ENCODE measurements at places on chromosomes 7 and 10.

GRCh38 chr7:145916776-145917175, 199.8 kb upstream of the CNTNAP2 start:
- DNase-seq = no peak

DNA sequence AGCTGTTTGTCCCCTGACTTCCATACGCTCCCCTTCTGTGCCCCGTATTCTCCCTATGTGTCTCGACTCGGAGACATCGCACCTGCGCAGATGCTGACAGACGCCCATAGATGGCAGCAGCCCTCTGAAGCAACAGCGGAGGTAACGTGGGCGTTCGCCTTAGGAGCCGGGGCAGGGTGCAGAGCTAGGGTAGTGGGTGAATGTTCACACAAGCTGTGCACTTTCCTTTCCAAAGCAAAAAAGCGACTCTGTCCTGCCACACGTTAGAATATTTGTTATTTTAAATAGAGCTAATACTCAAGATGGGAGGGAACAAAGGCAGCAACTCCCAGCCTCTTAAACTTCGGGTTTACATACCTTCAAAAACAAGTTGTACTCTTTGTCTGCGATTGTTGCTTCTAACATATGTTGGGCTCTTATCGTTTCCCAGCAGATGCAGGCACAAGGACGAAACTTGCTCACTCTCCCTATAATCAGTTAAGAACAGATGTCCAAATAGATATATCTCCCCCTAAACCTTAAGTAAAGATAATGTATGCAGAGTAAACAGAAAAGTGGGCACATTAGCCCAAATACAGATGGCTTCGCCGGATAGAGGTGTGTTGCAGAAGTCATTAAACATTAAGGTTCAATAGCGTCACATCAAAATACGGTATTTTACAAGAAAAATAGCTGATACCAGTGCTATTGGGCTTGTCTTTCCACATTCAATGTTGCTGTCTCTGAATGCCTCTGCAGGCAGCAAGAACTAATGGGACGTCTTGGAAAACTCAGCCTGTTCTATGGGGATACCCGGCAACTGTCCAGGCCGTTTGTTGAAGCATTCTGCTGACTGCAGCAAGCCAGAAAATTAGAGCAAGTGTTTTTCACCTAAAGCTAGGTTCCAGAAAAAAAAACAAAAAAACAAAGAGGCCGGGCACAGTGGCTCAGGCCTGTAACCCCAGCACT, 340.3 kb upstream of the PRKCQ start:
- peak; percentile 58 for DNase-seq

- no peak for DNase-seq
These were observed 21.4 kb downstream of the TMEM196 start for GRCh38 chr7:19752020-19752419.

GRCh38 chr10:71250842-71251241, 38.5 kb downstream of the UNC5B start:
- no peak for DNase-seq

GRCh38 chr10:45253183-45253914, 62.1 kb downstream of the OR13A1 start:
- no peak for DNase-seq

GRCh38 chr7:153002115-153002514, 242.6 kb downstream of the ACTR3B start:
- no peak for DNase-seq

DNA sequence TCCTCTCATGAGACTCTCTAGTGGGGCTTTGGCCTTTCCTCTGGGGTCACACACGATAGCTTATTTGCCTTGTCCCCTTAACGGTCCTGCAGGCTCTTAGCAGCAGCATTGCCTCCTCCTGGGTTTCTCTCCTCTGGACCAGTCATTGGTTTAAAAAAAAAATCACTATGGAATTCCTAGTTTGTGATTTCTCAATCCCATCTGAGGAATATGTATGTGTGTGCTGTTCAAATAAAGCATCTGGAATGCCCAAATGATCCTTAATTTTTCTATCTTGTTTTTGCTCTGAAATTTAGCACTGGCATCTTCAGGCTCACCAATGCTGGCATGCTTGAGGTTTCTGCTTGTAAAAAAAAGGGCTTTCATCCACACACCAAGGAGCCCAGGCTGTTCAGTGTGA, 30.5 kb downstream of the ACTA2 start:
- no peak for DNase-seq

GRCh38 chr7:120526902-120527509, 254.0 kb downstream of the KCND2 start:
- no peak for DNase-seq

- no peak for DNase-seq
These were observed 104.7 kb downstream of the FGFR2 start for GRCh38 chr10:121493521-121493920.

DNA sequence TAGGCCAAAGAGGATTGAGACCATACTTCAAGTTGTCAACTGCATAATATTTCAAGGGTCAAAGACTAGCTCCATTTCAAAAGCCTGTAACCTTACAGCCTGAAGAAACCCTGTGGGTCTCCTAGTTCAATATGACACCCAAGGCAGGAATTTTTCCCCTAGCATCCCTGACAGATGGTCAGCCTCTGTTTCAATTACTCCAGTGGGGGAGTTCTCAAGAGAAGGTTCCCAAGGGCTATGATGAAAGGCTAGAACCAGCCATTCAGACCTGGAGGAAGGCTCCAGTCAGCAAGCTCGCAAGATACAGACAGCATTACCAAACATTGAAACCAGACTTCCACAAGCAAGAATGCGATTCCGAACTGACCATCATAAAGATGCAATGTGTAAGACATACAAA, 1.6 kb downstream of the HTR7 start:
- DNase-seq = no peak

GRCh38 chr10:112750427-112751167, 199.4 kb upstream of the TCF7L2 start:
- DNase-seq = no peak

DNA sequence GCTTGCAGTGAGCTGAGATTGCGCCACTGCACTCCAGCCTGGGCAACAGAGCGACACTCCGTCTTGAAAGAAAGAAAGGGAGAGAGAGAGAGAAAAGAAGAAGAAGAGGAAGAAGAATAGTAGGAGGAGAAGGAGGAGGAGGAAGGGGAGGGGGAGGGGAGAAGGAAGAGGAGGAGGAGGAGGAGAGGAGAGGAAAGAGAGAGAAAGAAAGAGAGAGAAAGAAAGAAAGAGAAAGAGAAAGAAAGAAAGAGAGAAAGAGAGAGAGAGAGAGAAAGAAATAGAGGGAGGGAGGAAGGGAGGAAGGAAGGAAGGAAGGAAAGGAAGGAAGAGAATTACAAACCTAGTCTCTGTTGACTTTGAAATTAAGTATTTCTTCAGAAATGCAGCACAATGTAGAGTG, 7.8 kb upstream of the SRPK2 start:
- no peak for DNase-seq

GRCh38 chr7:64875258-64875657, 27.8 kb upstream of the ZNF273 start:
- no peak for DNase-seq

DNA sequence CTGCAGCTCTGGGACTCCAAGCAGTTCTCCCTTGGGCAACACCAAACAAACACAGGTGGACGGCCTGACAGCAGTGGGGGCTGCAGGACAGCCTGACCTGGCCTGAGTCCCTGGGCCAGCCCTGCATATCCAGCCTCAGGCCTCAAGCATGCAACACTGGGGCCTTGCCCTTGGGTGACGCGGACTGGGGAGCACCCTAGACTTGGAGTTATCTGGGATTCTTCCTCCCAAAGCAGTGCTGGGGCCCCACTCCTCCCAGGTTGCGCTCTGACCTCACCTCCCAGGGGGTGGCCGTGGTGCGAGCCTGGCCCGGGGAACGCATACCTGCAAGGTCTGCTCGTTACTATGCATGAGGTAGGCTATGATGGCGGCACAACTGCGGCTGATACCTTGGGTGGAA, 6.2 kb upstream of the TMEM120A start:
- DNase-seq = no peak

DNA sequence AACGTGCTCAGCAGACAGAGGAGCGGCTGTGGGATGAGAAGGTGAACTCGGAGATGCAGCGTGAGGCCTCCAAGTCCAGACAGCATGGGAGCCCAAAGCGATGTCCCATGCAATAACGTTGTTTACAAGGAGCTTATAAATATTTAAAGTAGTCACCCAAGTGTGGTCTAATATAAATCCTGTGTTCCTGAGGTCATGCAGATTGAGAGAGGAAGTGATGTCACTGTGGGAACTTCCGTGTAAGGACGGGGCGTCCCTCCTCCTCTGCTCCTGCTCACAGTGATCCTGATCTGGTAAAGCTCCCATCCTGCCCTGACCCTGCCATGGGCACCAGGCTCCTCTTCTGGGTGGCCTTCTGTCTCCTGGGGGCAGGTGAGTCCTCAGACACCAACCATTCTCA, 94.7 kb upstream of the PRSS58 start:
- no peak for DNase-seq

GRCh38 chr10:76309741-76310587, 878.5 kb downstream of the LRMDA start:
- DNase-seq = no peak

GRCh38 chr10:70990681-70991080, 102.3 kb upstream of the PCBD1 start:
- no peak for DNase-seq

GRCh38 chr7:123230603-123231002, 30.8 kb upstream of the SLC13A1 start:
- no peak for DNase-seq

DNA sequence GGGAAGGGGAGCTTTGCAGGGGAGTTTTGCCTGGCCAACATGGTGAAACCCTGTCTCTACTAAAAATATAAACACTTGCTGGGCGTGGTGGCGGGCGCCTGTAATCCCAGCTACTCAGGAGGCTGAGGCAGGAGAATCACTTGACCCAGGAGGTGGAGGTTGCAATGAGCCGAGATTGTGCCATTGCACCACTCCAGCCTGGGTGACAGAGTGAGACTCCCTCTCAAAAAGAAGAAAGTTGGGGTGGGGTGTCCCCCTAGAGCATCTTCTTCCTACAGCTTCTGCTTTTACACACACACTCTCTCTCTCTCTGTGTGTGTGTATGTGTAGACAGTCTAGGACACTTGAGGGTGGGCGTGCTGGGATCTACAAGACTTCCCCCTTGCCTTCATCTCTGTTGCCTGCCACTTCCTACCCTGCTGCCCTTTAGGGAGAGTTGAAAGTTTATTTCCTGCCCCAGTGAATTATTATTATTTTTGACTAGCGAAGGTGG, 21.7 kb downstream of the PLAU start:
- DNase-seq = no peak

DNA sequence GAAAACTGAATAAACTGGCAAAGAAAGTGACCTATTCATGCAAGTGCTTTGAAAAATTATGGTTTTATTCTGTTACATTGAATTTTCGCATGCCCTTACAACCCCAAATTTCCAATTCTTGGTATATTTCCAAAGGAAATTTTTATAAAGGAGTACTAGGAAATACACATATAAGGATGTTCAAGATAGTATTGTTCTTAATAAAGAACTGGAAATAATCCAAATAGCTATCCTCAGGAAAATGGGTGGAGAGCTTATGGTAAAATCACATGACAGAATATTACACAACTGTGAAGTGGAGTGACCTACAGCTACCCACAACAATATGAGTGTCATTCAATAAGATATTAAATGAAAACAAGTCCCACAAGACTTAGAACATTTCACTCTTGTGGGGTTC, 138.9 kb upstream of the BMPER start:
- no peak for DNase-seq

GRCh38 chr7:81410471-81411117, 359.3 kb downstream of the HGF start:
- no peak for DNase-seq

GRCh38 chr10:89090756-89091445, 100.3 kb downstream of the FAS start:
- DNase-seq = no peak

DNA sequence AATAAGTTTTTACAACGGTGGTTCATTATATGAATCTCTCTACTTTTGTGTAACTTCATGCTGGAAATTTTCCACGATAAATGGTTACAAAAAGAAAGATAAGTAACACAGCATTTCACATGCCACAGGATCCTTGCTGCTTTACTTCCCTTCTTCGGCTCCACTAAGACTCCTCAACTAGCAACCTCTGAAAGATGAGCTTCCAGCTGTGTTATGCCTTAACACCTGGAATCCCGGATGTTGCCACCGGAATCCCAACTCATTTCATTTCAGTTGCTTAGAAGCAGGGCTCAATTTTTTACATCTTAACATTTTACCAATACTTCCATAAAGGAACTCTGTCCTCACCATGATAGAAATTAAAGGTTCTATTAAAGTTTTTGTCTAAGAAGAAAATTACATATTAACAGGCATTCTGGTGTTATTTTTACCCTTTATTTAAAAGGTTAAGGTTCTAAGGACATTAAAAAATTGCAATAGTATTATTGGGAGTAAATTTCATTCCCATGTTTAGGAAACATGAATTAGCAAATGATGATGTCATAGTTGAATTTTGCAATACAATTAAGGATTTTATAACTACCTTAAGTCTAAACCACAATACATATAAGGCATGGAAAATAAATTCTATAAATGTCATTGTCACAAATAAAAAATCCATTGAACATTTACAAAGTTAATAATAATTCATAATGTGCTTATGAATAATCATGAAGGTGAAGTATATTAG, 57.1 kb upstream of the IL6 start:
- DNase-seq = no peak

GRCh38 chr10:3797750-3798149, 12.7 kb upstream of the KLF6 start:
- DNase-seq = no peak

GRCh38 chr7:149875396-149875795, 1.6 kb downstream of the ATP6V0E2 start:
- no peak for DNase-seq

- no peak for DNase-seq
These were observed 273.7 kb upstream of the CHRM2 start for GRCh38 chr7:136594739-136595144.

DNA sequence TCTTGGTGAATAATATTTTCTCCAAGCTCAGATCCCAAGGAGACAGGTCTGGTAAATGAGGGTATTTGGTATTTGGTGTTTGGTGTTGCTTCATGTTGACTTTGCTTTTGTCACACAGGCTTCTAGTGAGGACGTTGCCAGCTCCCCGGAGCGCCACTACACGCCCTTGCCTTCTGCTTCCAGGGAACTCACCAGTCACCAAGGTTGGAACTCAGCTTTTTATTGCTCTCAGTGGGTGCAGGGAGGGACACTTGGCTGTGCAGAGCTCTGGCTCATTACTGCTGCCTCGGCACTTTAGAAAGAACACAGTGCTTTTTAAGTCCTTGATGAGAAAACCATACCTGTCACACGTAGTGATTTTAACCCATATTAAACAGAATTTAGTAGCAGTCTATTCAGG, 892.9 kb downstream of the LRMDA start:
- no peak for DNase-seq

- DNase-seq = no peak
These were observed 28.5 kb upstream of the CXCL12 start for GRCh38 chr10:44413416-44413815.

GRCh38 chr7:108079648-108080591, 50.2 kb downstream of the LAMB4 start:
- DNase-seq = no peak

DNA sequence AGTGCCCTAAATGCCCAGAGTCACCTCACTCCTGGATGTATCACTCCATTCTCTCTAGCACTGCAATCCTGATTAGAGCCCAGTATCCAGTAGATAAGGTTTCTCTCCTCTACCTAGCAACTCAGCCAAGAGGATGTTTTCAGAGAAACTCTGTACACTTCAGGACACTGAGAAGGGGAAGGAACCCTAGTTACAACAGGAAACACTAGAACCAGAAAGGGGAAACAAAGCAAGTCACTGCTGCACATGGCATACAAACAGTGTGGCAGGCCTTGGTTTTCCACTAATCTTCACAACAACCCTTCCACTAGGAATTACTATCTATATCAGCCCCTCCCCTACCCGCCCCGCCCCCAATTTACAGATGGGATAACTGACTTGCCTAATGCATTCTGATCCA, 1.6 kb downstream of the FAM204A start:
- no peak for DNase-seq

Measured in central memory CD8-positive, alpha-beta T cell (primary cell).